ENCODE measurements at places on chromosomes 13 and 19.
A peak's percentile ranks its signal among the peaks of the same experiment; 100 is the strongest.

DNA sequence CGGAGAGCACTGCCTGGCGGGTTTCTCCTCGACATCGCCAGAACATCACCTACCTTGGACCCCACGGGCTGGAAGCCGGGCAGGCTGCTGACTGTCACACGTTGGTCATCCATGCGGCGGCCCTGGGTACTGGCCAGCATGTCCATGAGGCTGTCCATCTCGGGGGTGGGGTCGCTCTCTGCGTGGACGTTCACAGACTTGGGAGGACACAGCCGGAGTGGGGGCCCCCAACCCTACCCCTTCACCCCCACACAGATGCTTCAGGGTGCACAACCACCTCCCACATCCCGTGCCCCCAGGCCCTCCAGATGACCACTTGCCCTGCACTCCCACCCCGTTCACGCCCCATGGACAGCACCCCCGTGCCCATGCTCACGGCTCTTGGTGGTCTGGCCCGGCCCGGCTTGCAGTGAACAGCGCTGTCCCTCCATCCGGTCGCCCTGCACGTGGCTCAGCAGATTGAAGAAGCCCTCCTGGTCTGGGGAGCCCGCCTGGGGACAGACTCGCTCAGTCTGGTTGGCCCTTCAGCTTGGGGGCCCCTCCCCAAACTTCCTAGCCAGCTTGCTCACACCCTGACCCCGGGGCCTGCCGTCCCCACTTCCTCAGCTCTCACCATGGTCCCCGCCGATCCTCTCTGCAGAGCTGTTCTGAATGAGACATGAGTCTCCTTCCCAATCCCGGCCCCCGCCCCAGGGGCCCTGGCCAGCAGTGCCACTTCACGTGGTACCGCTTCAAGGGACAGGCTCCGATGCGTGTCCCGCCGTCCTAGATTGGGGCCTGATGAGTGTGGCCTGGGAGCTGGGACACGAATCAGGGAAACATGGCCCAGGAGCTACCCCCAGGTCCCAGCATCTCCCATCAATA, 947 bp downstream of the PCP2 start:
- no peak for DNase-seq

GRCh38 chr13:112842343-112842856, 126.6 kb upstream of the MCF2L start:
- DNase-seq = no peak

DNA sequence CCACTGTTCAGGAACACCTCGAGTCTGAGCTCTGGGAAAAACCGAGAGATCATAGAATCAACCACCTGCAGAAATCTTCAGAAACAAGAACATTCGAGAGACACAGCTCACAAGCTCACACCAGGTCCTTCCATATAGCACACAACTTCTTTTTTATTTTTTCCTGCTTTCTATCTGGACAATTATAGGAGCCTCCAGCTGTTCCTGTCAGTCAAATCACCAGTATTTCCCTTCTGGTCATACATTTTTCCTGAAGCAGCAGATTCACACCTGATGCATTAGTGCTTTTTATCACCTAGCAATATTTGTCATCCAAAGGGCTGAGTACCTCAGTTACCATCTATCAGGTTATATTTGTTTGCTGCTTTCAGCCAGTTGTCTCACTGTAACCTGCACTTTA, 323.5 kb downstream of the FOXO1 start:
- no peak for DNase-seq

DNA sequence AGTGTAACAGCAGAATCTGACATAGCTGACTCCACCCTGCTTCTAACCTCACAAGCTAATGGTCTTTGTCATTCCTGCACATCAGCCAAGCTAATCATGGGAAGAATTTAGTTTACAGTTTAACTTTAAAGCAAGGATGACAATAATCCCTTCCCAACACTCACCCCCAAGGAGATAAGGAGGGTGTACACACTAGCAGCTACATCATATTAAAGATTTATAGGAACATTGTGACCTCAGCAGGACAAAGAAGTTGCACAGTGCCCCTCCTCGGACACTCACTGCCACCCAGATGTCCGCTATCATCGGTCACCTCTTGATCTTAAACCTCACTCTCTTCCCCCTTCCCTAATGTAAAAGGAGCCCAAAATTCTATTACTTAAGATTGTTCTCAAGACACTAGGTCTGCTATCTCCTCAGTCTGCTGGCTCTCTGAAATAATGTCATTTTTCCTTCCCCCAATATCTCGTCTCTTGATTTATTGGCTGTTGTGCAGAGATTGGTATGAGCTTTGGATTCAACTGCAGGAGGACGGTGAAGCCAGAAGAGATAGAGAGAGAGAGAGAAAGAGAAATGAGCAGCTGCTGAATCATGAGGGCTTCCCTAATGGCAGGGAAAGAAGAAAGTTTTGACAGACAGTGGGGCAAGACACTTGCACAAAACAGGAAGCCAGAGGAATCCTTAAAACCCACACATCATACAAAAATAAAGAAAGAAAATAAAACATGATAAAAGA, 17.5 kb upstream of the FFAR2 start:
- no peak for DNase-seq

- DNase-seq = peak; percentile 82
Measured at GRCh38 chr19:3275583-3276340, 51.3 kb downstream of the CELF5 start.

DNA sequence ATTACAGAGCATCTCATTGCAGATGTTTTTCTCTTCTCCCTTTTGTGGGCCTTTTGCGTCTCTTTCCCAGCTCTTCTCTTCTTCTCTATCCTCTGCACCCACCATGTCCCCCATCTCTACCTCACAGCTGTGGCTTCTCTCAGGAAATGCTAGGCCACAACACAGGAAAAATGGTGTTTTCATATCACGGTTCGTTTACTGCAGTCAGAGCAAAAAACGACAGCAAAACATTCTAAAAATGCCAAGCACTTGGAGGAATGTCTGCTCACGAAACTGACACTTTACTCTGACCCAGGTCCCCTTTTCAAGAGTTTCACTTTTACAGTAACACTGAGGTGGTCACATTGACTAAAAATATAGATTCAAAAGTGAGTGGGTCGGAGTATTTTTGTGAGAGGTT, 152.2 kb downstream of the DCT start:
- DNase-seq = no peak

DNA sequence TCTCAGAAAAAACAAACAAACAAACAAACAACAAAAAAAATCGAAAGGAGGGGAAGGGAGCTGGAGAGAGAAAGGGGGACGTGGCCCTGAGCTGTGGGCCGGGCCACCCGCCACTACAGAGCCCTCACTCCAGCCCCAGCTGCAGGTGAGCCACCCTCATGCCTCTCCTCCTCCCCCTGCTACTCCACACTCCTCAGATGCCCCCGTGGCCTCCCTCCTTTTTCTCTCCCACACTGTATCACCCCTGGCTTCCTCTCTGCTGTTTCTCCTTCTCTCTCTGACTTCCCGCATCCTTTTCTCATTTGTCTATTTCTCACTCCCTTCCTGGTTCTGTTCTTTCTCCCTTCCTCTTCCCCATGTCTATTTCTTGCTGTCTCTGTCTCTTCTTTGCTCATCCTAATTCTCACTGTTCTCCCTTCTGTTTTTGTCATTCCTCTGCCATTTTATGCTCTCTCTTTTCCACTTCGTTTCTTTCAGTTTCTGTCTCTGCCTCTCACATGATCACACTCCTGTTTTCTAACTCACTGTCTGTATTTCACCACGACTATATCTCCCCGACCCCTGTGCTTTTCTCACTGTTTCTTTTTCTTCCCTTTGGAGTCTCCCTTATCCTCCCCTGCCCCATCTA, 2.7 kb downstream of the KLK2 start:
- DNase-seq = no peak

DNA sequence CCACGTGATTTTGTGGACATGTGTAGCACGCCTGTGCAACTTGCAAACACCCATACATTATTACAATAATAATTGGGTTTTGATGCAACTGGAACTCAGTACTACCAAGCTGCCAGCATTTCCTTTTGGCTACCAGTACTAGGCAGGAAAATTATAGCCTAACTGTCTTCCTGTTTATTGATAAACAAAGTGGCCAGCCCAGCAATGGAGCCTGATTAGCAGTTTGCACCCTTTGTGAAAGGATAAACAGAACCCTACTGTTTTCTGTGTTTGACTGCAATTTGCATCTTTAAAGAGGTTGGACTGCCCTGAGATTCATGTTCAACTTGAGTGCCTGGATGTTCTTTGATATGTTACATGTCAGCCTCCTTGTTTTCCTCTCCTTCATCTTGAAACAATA, 173.9 kb downstream of the ZIC5 start:
- no peak for DNase-seq

GRCh38 chr19:16673231-16673630, 12.3 kb downstream of the TMEM38A start:
- no peak for DNase-seq

DNA sequence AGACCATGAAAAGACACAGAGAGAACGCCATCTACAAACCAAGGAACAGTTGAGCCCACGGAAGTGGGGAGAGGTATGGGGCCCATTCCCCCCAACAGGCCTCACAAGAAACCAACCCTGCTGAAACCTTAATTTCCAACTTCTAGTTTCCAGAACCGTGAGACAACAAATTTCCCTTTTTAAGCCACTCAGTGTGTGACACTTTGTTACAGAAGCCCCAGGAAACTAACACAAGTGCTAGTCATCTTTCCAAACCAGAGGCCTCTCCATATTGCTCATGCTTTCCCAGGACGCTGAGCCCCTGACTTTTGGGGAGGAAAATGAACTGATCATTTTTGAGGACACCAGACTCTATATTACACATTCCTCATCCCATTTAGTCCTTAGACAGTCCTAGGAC, 186.8 kb downstream of the NUFIP1 start:
- DNase-seq = no peak

DNA sequence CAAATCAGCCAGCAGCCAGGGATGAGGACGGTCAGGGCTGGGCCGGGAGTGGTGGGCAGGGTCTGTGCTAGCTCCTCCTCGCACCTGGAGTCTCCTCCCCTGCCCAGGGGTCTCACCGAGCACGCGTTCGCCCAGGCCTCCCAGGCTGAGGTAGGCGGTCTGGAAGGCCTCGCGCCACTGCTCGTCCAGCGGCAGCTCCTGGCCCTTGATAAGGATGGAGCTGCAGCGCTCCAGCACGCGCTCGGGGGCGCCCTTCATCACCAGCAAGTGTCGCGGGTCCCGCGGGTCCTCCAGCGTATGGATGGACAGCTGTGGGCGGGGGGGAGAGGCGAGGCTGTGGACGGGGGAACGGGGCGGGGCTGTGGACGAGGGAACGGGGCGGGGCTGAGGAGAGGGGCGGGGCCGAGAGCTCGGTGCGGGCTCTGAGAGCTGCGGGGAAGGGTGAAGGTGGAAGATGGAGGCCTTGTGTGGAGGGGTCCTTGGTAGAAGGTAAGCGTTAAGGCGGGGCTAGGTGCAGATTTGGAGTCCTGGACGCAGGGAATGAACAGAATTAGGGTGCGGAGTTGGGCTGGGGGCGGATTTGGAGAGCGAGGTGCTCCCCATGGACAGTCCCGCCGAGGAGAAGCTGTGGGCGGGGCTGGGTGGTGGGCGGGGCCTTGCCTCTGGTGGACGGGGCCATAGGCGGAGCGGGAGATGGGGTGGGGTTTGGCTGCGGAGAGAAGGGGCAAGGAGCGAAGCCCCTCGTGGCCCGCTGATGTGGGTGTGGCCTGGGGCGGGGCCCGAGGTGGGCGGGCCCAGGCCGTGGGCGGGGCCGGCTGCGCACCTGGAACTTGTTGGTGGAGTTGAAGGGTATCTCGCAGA, 5.7 kb downstream of the ATP4A start:
- peak; percentile 57 for DNase-seq

- DNase-seq = no peak
Measured at GRCh38 chr13:91647361-91647990, 249.1 kb downstream of the GPC5 start.

GRCh38 chr19:31351056-31351854, 2.0 kb upstream of the TSHZ3 start:
- no peak for DNase-seq

GRCh38 chr13:23946900-23947299, 49.6 kb upstream of the C1QTNF9B start:
- no peak for DNase-seq

DNA sequence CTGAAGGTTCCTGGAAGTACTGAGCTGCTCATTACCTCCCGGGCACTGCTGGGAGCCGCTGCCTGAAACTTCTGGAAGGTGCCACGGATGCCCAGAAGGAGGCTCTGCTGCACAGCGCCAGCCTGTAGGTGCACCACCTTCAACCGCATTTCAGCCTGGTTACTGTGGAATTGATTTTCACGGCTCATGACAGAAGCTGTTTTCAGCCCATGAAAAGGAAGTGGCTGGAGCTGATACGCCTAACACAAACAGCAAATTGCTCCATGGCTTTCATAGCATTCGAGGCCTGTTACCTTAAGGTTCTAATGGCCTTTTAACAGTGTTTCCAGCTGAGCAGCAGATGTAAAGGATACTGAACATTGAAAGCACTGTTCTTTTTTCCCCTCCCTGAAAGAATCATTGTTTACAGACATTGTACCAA, 22.0 kb downstream of the GPC6 start:
- no peak for DNase-seq

GRCh38 chr19:54299515-54299914, 13.5 kb downstream of the LILRA5 start:
- DNase-seq = no peak

DNA sequence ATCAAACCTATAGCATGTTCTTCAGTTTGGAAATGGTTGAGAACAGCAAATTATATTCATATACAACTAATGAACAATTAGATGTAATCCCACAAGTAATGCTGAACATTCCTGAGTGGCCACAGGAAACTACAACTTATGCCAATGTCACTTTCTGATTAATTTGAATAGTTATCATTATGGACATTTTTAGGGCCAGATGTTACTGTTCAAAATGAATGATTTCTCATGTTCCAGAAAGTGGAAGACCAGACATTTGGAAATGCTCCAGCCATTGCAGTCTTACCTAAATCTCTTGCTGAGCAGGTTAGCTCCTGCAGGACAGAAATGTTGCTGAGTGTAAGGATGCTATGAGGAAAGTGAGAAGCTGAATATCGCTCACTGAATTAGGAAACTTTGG, 819.8 kb downstream of the PCDH9 start:
- no peak for DNase-seq

- DNase-seq = no peak
Measured at GRCh38 chr13:46903748-46904147, 6.9 kb upstream of the HTR2A start.

DNA sequence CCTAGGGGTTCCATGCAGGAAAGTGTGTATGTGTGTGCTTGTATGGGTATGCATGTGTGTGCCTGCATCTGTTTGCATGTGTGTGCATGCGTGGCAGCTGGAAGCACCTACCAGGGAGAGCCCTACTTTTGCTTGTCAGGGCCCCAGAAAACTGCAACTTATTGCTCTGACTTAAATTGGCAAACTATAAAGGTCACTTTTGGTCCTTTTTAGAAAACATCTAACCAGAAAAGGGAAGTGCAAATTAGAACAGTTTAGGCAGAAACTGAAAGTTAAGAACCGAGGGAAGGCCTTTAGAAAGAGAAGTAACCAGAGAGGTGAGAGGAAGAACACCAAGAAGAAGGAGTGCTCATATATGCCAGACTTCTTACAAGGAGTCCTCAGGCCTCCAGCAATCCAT, 32.5 kb downstream of the DLEU7 start:
- DNase-seq = no peak

- DNase-seq = no peak
Measured at GRCh38 chr13:32588736-32589135, 2.5 kb downstream of the PDS5B start.

Measured in activated naive CD4-positive, alpha-beta T cell treated with anti-CD3 and anti-CD28 coated beads, Interleukin-2, amount 50 U/mL, for 72 hours (primary cell).